ENCODE measurements at places on chromosomes 4 and X.

- no peak for DNase-seq
These were observed 1.6 kb upstream of the NKX1-1 start for GRCh38 chr4:1407657-1408333.

GRCh38 chr4:156217236-156217635, 263.6 kb upstream of the CTSO start:
- peak; percentile 63 for DNase-seq

DNA sequence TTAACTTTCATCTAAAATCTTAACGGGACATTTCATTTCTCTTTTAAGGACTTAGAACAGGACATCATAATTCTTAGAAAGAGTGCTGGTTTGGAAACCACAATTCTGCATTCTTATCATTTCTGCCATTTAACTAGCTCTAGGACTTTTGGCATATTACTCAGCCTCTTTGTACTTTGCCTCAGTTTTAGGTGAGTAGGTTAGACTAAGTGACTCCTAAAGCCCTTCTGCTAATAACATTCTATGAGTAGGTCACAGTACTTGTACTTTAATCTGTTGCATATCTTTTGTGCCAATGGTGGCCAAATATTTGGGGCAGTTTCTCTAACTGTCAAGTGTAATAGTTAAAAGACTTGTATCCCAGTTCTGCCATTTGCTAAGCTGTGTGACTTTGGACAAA, 115.4 kb upstream of the NUDT6 start:
- no peak for DNase-seq

DNA sequence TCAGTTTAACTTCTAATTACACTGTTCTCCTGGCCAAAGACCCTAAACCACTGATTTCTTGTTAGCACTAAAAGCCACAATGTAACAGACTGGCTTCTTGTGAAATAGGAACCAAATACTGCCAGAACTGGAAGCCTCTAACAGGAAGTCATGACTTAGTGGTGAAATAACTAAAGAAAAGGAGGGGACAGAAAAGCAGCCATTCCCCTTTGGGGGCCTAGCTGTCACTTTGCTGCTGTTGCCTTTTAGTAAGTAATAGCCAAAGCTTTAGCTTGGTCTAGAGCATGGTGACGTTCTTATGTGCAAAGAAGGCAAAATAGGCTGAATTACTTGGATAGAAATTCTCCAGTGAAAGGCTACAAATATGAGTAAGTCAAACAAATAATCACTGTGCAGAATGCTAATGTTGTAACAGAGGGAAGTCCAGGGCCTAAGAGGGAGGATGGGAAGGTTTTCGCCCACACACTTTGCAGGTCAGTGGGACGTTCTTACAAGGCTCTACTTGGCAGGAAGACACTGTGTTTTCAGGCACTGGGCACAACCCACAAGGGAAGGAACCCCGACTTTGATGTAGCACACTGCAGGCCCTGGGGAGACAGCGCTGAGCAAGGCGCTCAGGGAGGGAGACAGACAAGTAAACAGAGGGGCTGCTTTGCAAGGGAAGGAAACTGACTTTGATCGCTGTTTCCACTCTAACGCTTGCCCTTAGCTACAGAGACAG, 16.7 kb downstream of the GAB3 start:
- DNase-seq, result peak; percentile 50

DNA sequence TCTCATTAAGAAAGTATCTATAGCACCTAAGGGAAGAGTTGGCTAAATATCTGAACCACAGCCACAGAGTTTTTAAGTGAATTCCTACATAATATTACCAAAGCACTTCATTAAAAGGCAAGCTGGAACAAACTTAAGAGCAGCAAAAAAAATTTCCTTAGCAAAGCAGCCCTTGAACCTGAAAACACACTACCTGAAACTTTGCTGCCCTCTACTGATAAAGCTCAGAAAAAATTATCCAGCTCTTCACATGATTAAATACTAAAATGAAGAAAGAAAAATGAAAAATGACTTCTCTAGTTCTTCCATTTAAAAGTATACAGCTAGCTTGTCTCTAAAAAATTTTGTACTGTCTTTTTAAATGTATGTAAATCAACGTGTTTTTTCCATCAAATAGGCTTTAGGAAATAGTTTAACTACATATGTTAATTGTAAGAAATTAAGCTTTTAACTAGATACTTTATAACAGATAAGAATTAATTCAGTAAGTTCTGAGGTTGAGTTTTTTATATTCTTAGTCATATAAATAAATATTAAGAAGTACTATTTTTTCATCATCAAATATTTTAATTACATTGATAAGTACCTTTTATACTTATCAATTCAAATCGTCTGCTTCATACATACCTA, 156.1 kb downstream of the STPG2 start:
- DNase-seq, result peak; percentile 17

GRCh38 chr4:74777531-74777930, 16.8 kb downstream of the BTC start:
- no peak for DNase-seq

DNA sequence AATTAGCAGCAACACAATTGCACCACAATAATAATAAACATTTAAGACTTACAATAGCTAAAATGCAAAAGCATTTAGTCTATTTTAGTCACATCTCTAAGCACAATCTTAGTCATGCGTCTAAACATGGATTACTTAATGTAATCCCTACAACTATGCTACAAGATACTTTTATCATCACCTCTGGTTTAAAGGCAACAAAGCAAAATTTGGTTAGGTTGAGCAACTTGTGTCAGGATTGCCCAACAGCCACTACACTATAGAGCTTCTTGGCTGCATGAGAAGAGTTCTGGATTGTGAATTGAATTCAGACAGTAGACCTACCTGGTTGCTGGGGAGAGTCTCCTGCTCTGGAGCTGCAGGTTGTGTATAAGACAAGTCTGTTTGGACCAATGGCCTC, 146.5 kb upstream of the PUDP start:
- no peak for DNase-seq

DNA sequence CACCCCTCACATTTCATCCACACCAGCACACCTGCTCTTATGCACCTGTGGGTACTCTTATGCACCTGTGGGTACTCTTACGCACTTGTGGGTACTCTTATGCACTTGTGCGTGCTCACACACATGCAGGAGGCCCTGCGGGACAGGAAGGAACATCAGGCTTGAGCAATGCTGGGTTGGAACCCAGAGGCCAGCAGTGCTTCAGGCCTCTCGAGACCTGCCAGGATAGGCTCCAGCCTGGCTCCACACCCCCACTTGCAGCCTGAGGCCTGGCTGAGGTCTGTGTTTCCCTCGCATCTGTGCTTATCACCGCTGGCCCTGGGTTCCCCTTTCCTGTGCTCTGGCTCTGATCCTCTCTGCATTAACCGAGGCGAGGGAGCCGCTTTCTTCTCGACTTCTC, 34.7 kb downstream of the SORCS2 start:
- peak; percentile 25 for DNase-seq

GRCh38 chr4:14168919-14169318, 541.4 kb upstream of the BOD1L1 start:
- peak; percentile 33 for DNase-seq

GRCh38 chr4:103484521-103484920, 235.3 kb downstream of the TACR3 start:
- DNase-seq, result no peak

DNA sequence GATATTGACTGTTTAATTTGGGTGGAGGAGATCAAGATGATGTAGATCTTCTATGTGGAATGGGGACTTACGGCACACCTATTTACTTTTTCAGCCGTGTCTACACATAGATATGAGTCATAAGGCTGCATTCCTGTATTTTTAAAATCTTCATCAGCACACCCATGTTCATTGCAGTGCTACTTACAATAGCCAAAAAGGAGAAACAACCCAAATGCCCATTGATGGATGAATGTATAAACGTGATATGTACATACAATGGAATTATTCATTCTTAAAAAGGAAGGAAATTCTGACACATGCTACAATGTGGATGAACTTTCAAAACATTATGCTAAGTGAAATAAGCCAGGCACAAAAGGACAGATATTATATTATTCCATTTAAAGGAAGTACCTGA, 98.6 kb downstream of the AASDH start:
- DNase-seq, result no peak

DNA sequence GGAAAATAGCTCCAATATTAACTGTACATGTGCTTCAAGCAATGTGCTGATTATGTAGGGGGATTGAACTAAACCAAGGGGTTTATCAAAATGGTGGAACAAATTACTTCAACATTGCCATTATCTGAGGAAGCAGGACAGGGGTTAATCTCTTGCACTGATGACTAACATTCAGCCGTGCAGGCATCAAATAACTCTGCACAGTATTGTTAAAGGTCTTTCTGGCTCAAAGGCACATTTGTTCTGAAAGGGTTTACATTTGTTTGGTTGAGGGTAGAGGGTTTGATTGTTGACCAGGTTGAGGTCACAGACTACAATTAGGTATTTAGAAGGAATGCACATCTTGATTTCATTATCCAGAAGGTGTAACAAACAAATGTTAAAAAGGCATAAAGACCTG, 32.2 kb upstream of the CCSER1 start:
- DNase-seq, result no peak

GRCh38 chr4:17665346-17665745, 50.9 kb downstream of the MED28 start:
- no peak for DNase-seq

DNA sequence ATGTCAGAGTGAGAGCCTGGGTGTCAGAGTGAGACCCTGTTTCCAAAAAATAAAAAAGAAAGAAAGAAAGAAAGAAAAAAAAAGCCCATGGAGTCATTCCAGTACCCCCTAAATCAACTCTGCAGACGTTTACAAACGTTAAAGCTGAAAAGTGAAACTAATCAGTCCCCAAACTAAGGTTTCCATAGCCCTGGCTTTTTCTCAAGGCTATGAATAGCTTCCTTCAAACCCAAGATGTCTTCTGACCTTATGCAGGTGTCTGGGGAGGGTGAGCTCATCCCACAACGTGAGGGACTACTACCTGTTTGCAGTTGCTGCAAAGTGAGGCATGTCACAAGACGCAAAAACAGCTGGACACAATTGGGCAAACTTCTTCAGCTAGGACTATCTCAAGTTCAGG, 144.0 kb downstream of the SH3KBP1 start:
- no peak for DNase-seq

- peak; percentile 56 for DNase-seq
These were observed 133.2 kb downstream of the ARHGAP6 start for GRCh38 chrX:11532291-11533078.

GRCh38 chrX:10146346-10146745, 10.4 kb upstream of the CLCN4 start:
- DNase-seq, result no peak

DNA sequence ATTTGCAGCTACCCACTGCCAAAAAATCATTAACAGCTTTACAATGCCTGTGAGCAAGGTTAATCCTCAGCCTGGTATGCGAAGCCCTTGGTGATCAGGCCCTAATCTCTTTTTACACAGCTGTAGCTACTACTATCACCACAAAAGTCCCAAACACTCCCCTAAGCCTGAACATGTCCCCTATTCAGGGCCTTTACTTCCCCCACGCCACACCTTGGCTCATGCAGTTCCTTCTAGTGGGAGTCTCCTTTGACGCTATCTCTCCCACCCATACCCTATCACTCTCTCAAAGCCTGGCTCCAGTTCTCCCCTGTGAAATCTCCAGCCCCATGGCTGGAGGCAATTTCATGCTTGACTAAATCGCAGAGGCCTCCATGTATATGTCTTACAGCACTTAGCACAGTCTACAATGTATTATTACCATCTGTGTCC, 90.6 kb upstream of the CBR4 start:
- peak; percentile 40 for DNase-seq

DNA sequence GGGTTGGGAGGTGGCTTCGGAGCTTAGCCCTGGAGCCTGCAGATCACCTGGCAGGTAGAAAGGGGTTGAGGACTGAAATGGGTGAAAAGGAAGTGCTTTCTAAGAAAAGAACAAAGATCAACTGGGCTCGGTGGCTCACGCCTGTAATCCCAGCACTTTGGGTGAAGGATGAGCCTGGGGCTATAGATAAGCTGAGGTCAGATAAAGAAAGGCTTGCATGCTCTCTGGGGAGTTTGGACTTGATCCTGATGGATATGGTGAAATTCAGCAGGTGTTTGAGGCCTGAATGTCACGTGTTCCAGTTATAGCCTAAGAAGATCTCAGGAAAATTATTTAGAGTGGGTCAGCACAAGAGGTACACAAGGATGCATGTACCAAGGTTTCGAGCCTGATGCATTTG, 40.8 kb downstream of the SLC34A2 start:
- no peak for DNase-seq

- no peak for DNase-seq
These were observed 13.1 kb downstream of the RP2 start for GRCh38 chrX:46849933-46850332.

GRCh38 chr4:185582651-185583400, 47.5 kb upstream of the PDLIM3 start:
- DNase-seq, result no peak

- DNase-seq, result no peak
These were observed 10.3 kb downstream of the CPLX1 start for GRCh38 chr4:815464-816146.

GRCh38 chr4:128031756-128032384, 29.2 kb upstream of the LARP1B start:
- DNase-seq, result no peak

DNA sequence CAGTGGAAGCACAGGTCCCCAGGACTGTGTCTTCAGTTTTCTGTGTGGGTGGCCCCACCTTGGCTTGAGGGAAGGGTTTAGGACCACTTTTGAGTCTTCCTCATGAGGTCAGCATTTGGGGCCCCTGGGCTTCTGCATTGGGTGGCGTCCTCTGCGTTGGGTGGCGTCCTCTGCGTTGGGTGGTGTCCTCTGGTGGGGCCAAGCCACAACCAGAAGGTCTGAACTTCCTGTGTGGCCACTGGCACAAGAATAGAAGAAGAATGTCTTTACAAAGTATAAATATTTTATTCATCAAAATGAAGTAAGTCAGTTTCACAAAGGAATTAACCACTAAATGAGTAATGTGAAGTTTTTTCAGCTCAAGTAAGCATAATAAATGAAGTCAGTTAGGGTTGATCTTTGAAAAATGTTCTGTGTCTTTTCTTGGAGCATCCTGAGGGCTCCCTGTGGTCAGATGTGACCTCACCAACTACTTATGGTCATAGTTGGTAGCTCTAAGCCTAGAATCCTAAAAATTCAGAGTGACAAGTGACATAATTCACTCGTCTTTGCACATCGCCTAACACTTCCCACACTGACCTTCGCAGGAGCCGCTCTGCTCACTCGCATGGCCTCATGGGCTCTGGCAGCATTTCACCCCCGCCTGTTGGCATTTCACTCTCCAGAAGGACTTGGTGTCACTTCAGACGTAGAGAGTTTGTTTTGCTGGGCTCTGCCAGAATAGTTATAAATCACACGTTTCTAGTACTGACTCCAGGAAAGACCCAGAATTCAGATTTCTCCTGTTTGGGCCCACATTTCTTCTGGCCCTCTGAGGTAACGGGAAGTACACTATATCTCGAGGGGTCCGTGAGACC, 39.0 kb upstream of the HGFAC start:
- no peak for DNase-seq

Measured in muscle of leg (tissue), 16 donors.